ENCODE measurements at places on chromosomes 7 and 10. TPM values are rescaled to one million over a fixed set of nuclear protein-coding genes. Genes with fewer than 3 reads are reported as not detected.

Gene SEMA4G
- total RNA-seq: 2.9 TPM

Gene SORBS1
- total RNA-seq: 0.50 TPM

GRCh38 chr7:100019908-100020307 is 4.5 kb downstream of the ZKSCAN1 start:
- no peak for DNase-seq

DNA sequence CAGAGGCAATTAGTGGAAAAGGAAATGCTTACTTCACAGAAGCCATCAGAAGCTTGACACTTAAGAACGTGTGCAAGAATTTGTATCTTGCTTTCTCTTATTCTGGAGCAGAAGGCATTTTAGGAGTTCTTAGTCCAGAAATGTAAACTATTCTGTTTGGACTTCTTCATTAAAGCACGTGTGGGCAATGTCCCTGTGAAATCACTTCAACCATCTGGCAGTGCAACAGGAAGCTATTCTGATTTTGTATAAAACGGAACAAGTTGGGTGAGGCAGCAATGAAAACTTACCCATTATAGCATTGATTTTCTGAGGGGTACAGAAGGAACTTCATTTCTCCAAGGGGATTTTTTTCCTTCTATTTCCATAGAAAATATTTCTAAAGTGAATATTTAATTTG is 21.3 kb upstream of the ARHGAP21 start:
- no peak for DNase-seq

DNA sequence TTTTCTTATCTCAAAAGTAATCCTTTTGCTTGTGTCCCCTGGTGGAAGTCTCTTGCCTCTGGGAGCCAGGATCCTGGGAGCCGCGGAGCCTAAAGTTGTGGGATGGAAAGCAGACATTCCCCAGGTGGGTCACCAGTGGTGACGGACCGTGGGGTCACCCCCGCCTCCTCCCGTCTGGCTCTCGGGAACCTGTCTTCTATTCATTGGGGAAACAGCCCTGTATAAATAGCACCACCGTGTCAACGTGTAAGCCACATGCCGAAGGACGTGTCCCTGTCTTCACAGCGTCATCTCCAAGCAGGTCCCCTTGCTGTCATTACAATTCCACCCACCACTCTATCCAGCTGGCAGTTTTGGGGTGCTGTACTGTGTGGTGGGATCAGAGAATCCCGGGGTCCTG is 87.5 kb downstream of the ELFN1 start:
- no peak for DNase-seq

DNA sequence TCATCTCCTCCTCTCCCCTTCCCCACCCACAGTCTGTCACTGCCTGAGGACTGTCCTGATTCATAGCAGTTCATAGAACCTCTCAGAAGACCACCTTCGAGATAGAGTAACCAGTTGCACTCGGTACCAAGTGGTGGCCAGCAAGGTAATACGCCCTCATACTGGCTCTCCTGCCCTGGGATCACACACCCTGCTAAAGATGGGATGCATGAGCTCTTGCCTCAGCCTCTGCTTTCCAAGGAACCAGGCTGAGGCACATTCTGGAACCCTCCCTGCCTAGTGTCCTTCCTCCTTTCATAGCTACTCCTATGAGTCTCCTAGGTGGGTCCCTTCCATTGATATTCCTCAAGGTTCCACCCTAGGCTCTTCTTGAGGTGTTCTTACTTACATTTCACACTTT is 15.5 kb downstream of the CFAP43 start:
- no peak for DNase-seq

DNA sequence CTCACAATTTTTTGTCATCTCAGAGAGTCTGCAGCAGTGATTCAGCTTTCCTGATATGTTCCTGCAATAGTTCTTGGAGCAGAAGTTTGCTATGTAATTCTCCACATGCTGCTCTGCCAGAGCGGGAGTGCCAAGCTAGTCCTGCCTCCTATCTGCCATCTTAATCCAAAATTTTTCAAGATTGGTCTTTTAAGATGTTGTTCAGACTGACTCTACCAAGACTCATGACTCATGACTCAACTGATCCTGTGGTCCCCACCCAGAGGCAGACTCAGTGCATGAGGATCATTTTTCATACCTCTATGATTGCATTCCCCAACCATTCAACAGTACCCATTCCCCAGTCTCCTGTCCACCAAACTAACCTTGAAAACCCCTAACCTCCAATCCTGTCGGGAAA is 470.8 kb downstream of the INHBA start:
- peak; percentile 66 for DNase-seq
